ENCODE measurements at places on chromosomes 4 and X.

DNA sequence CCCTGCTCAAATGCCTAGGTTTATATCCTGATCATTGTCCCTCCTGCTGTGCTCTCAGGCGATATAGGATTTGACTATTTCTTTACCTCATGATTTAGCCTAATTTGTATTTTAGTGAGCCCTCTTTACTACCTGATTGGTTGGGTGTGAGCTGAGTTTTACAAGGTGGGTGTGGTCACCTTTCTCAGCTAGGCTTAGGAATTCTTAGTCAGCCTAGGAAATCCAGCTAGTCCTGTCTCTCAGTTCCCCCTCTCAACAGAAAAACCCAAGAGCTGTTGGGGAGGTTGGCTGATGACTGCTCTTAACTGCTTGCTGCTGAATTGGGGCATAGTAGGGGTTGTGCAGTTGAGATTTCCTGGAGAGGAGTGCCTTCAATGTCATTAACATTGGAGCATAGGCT is 100.5 kb upstream of the AADAT start:
- no peak for DNase-seq

DNA sequence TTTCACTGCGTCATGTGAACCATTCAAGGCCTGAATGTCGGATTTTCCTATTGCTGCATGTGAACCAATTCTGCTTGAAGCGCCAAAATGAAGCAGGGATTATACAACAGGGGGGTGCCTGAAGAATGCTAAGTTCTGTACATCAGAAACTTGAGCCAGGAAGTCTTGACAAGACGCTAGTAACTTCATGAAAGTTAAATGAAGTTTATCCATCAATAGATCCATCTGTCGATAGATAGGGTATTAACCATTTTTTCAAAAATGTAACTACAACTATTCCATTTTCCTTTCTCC is 590 bp upstream of the NAF1 start:
- DNase-seq = no peak

GRCh38 chrX:75115707-75116413 is 40.2 kb downstream of the ABCB7 start:
- no peak for DNase-seq

DNA sequence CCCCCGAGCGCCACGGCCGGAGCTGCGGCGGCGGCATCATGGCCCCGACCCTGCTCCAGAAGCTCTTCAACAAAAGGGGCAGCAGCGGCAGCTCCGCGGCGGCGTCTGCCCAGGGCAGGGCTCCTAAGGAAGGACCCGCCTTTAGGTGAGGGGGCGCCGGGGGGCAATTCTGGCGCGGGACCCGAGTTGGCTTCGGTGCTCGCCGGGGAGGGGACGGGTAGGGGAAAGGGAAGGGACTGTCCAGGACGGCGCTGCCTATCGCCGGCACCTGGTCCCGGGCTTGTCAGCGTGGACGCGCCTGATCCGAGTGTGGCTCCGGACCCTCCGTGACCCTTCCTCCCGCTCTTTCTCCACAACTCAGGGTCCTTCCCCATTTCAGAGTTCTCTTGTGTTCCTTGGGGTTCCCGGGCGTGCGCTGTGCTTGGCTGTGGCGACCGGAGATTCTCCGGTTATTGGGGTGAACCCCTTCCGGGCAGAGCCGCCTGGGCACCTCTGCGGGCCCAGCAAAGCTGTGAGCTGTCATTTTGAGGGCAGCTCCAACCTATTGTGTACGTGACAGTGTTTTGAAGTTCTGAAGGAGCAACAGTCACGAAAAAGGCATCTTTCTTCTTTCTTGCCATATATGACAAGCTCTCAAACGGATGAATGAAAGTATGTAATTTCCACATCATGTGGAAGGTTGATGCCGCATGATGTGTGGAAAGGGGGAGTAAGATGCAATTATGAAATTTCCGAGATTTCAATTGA is 522 bp downstream of the FNIP2 start:
- peak; percentile 12 for DNase-seq

DNA sequence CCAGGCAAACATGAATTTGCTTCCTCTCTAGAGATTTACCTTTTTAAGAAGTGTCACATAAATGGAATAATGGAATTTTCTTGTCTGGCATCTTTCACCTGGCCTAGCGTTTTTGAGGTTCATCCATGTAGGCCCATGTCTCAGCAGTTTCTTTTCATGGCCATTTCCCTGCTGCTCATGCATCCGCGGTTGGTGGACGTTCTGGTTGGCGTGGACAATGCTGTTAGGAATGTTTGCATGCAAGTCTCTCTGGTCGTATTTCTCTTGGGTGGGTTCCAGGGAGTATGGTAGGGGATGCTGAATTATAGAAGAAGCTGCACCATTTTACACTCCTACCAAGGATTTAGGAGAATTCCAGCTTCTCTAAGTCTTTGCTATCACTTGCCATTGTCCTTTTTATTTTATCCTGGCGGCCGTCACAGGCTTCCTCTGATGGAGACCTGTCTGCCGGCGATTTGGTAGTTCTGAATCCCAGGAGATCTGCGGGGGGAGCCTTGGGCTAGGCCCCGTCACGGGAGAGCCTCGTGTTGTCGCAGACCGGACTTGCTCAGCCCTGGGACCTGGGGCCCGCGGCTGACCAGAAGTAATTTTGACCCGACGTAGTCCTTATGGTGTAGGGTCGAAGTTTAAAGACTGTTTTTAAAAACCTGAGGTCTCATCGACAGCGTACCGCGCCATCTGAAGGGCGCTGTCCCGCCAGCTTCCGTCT is 56.9 kb upstream of the TADA2B start:
- no peak for DNase-seq

- no peak for DNase-seq
These were observed 101.6 kb downstream of the FAM193A start for GRCh38 chr4:2637956-2638552.

GRCh38 chr4:45072981-45073380 is 346.6 kb upstream of the GNPDA2 start:
- no peak for DNase-seq

DNA sequence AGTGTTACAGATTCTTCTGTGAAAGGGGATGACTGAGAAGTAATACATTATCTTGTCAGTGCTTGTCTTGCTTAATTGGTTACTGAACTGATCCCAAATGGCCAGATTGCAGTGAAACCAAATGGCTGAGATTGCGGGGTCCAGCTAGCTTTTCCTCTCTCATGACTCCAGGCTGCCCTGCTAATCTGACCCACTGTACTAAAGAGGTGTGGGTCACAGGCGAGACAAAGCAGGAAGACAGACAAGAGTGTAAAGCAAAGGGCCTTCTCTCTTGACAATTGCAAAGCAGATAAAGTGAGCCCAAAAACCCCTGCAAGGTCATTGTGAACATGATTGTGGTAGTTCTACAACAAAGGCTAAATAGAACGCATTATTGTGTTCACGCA is 2.1 kb downstream of the TMEM150C start:
- DNase-seq = no peak

DNA sequence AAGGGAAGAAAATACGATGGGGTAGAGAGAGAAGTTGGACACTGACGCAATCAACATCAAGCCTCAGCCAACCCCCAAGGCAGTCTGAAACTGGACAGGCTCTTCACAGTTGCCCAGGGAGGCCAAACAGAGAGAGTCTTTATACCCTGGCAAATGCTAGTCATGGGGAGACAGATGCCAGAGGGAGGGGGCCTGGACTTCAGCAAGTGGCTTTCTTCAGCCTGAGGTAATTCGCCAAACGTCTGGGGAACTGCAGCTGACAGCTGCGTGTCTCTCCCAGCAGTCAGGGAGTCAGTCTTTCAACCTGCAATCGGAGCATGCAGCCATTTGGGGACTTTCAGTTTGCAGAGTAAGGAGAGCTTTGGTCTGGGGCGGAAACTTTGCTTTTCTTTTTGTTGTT is 521.6 kb downstream of the TRIML1 start:
- DNase-seq = no peak

- no peak for DNase-seq
These were observed 15.0 kb downstream of the SRPX2 start for GRCh38 chrX:100658941-100659381.

DNA sequence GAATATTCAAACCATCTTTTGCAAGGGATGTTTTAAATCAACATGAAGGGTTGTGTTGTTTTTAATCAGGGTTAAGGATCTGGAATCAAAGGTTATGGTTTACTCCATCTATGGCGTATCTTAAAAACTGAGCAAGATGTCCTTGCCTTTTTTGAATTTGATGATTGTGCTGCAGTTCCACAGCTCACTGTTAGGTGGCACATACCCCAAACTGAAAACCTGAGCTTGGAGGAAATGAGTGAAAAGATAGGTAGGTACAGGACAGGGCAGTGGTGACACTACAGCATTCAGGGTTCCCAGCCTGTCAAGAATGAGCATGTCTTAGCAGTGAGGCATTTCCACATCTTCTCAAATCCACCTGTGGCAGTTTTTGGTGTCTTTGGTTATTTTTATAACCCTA is 13.1 kb upstream of the EOLA1 start:
- no peak for DNase-seq

DNA sequence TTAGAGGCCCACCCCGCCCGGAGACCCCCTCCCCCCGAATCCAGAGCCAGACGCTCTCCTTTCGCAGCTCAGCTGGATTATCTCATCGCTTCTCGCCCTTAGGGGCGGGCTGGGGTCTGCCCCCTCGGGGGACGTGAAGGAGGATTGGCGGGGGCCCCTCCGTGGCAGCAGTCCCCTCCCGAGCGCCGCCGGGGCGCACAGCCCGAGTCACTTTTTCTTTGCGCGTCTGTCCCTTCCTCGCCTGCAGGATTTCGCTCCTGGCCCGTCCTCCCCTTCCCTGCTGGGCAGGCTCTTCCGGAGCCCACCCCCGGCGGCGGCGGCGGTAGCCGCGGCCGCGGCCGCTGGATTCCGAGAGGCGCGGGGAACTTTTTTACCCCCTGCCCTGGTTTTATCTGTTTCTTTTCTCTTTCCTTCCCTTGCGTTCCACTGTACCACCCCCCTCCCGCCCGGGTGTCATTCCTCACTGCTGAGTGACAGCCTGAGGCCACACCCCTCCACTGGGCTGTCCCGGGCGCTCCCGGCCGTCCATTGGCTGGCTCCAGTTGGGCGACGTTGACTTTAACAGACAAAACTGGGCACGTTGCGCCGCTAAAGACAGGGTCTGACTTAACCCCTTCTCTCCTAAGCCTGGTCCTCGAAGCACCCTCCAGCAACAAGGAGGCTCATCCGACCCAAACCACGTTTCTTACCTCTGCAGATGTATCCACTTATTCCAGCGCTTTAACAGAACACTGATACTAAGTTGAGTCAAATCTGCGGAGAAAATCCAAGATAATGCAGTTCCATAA is 492 bp upstream of the NKX3-2 start:
- no peak for DNase-seq

GRCh38 chr4:112944006-112944405 is 105.4 kb upstream of the ANK2 start:
- DNase-seq = no peak

DNA sequence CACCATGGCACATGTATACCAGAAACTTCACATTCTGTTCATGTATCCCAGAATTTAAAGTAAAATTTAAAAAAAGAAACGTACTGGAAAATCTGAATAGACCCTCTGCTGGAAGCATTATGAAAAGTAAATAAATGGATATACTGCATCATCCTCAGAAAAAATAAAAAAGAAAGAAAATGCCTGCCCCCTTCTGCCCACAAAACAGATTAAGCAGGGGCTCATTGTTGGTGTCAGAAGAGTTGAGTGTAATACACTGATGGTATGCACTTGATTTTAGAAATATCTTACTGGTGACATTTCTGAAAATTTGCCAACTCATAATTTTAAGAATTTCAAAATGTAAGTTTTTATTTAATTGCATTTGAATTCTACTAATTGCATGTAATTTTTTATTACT is 77.8 kb downstream of the LRP2BP start:
- no peak for DNase-seq

DNA sequence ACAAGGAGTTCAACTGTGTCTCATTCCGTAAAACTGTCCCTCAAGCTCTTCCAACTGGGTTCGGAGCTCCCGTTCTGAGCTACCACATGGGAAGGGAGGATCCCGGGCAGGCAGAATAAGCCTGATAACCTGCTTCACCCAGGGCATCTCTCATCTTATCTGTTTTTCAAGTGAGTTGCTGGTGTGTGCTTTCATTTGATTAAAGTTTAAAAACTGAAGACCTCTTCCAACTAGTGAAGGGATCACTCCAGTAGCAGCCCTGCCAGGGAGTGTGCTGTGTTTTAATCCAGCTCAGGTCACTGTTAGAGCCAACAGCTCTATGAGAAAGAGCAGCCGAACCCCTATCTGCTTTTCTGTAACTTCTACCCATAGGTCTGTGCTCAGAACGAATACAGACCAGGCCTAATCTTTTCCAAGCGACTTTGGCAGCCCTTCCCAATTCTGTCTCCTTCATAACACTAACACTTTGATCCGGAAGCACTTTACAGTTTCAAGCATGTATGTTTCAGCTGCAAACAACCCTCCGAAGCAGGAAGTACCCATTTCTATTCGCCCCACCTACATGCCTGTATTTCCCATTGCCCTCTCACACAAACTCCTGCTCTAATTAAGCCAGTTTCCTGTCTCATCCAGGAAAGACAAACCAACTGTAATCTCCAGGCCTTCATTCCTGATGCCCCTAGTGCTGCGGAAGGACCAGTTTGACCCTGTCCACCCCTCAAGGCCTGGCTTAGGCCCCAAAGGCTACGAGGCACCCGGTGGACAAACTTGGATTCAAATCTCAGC is 60.9 kb downstream of the IRF2 start:
- no peak for DNase-seq

GRCh38 chrX:67720344-67720743 is 176.5 kb downstream of the AR start:
- no peak for DNase-seq

GRCh38 chrX:13005661-13006473 is 31.0 kb downstream of the TMSB4X start:
- peak; percentile 14 for DNase-seq

DNA sequence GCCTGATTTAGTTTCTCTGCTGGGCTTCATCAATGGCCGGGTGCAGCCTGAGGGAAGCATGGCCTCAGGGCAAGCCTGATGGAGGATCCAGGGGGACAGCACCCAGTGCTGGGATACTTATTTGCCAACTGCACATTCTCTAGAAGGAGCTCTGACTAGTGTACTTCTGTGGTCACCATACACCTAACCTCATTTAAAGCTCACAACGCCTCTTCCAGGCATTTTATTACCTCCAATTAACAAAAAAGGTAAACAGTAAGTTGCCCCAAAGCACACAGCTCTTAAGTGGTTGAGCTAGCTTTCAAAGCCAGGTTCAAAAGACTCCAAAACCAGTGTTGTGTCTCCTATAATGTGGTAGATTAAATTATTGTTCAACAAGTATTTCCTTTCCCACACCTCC is 26.8 kb upstream of the ATXN3L start:
- DNase-seq = no peak
